OCI-M1 (cell line): ENCODE measurements at places on chromosomes 7 and 10.

GRCh38 chr10:124380256-124380995 lies 38.3 kb downstream of the OAT start:
- no peak for DNase-seq

GRCh38 chr10:70093335-70093944 lies 39.2 kb downstream of the AIFM2 start:
- no peak for DNase-seq

DNA sequence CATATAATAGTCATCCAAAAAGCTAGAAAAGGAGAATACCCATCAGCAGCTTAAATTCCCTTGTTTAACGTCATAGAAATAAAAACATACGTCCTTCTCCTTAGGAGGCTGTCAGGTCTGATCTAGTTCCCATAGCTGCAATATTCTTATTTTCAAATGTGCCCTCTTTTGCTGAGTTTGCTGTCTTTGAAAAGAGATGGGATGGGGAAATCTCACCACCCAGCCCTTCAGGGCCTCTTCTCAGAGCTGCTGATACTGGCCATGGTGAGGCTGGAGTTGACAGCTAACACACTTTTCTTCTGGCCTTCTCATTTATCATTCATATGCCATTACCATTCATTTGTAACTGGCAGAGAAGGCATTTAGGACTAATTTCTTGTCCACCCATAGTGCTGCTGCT lies 5.1 kb upstream of the PCGF5 start:
- DNase-seq = no peak

GRCh38 chr10:63192826-63193225 lies 59.7 kb downstream of the NRBF2 start:
- DNase-seq = peak; percentile 14

DNA sequence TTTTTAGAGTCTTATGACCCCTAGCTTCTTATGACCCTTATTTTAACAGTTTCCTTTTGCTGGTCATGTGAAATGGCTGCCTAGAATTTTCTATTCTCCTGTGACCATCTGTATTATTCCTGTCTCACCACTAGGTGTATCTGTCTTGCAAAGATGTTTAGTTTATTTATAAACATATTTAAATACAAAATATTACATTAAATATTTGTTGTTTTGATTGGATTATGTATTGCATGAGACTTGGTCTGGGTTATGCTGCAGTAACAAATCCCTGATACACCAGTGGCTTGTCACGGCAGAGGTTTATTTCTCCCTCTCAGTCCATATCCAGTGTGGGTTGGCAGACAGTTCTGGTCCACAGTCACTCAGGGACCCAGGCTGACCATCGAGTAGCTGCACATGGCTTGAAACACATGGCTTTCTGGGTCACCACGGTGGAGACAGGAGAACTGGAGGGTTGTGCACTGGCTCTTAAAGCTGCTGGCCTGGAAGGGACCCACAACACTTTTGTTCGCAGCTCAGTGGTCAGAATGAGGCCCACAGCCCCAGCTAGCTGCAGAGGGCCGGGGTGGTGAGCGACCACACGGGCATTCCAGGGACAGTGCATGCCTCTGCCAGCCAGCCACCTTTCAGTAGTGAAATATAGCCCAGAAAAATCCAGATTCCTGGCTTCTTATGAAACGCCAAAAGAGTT lies 7.4 kb downstream of the RASSF4 start:
- DNase-seq = peak; percentile 41

- peak; percentile 69 for DNase-seq
Observed at GRCh38 chr7:100483722-100484672, at the start of gene NYAP1. TSS of gene NYAP1 (plus strand) at chr7:100483927. CDS start at chr7:100485312, 1,385 bp downstream.

GRCh38 chr10:80542652-80543318 lies 5.1 kb downstream of the SH2D4B start:
- DNase-seq = no peak

DNA sequence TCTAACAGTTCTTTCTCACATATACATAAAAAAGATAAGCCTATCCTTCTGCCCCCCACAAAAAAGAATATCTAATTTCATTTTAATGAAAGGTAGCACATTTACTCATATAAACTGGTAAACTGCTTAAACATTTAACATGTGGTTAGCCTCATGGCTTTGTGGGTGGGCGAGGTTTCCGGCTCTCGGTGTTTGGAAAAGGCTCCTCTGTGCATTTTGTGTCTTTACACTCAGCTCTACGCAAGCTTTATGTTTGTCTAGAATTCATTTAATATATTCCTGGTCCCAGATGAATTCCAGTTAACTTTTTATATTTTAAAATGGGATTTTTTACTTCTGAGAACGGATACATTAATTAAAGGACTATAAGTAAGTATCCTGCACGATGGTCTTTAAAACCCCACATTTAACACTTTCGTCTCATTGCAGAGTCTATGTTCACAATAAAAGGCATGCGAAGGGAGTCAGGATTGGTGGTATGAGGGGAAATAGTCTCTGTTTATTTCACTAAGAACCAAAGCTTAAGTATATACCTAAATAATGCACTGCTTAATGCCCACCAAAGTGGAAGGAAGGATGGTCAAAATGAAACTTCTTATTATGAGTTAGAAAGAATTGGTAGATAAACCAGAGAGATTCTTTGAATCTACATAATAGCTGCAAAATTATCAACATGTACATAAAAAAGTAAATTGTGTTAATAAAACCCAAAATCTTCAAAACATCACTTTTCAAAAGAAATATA lies 197.2 kb downstream of the CRPPA start:
- peak; percentile 11 for DNase-seq

GRCh38 chr7:45718464-45719330 lies 144.5 kb downstream of the ADCY1 start:
- peak; percentile 67 for DNase-seq

- DNase-seq = no peak
Observed at GRCh38 chr7:142602183-142602582, 147.1 kb upstream of the PRSS1 start.

DNA sequence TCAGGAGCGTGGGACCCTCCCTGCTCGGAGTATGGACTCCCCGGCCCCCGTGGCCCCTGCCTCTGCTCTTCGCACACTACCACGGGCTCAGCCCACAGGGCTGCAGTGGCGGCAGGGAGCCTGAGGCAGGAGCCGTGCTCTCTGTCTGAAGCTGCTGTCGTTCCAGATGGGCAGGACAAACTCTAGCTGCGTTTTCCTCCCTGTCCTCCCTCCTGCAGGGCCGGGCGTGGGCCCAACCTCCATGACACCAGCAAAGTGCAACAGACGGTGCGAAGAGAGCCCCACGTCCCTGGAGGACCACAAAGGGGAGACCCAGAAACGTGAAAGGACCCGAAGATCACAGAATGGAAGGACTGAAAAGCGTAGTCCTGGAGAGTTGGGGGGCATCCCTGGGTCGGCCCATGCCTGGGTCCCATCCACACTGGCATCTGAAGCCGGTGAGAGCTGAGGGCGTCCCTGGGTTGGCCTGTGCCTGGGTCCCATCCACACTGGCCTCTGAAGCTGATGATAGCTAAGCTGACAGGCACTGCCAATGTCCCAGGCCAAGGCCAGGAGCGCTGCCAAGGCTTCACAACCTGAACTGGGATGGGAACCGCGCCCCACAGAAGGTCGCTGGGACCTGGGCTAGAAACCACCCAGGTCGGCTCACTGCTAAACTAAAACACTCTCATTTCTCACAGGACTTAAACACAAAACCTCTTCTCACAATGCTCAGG lies 267.0 kb downstream of the MAD1L1 start:
- DNase-seq = no peak

- DNase-seq = no peak
Observed at GRCh38 chr7:26543951-26544350, 252.3 kb downstream of the SNX10 start.

GRCh38 chr10:78471326-78471722 lies 437.7 kb downstream of the RPS24 start:
- DNase-seq = no peak

GRCh38 chr10:68301790-68302502 lies 29.9 kb upstream of the HNRNPH3 start:
- DNase-seq = peak; percentile 77

- DNase-seq = no peak
Observed at GRCh38 chr7:35905555-35905954, 104.7 kb downstream of the SEPTIN7 start.

DNA sequence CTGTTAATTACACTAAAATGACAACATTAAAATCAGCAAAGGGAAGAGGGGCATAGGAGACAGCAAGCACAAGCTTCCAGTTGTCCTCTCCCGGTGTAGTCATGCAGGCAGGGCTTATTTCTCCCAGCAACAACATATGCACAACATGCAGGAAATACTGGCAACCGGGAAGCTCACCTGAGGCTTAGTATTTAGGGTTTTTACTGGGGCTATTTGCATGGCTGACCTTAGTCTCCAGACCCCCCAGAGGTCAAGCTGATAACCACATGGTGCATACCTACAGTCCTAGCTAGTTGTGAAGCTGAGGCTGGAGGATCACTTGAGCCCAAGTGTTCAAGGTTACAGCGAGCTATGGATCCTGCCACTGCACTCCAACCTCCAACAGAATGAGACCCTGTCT lies 12.8 kb upstream of the JMJD1C start:
- no peak for DNase-seq

- DNase-seq = no peak
Observed at GRCh38 chr10:131689486-131689885, 211.3 kb upstream of the PPP2R2D start.
